Activated CD4-positive, alpha-beta T cell treated with anti-CD3 and anti-CD28 coated beads, Interleukin-2, amount 50 U/mL, for 1 hour (primary cell): ENCODE measurements at places on chromosomes 6 and 20.

DNA sequence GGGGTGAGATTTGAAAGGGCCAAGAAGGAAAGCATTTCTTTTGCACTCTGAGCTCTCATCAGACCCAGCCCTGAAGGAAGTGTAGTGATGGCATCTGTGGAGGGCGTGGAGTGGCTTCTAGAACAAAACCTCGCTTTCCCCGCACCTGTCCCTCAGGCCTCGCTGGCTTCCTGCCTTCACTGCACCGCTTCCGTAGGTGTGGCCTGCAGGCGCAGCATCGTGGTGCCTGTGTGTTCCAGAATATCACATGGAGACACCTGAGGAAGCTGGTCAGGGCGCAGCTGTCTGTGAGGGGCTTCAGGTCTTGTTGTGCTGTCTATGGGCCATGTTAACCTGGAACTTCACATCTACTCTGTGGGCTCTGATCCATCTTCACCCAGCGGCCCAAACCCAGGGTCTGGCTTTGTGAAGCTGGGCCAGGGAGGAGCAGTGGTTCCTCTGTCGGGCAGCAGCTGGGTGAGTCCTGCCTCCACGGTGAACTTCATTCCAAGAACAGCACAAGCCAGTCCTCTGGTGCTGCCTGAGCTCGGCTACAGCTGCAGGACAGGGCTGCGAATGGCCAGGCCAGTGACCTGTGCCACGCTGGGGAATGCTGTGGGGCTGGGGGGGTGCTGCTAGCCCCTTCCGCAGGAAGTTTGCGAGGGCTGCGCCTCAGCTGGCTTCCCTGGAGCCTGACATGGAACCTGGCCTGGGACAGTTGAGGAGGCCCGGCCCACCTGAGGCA is 40.9 kb downstream of the DSTN start:
- peak; percentile 55 for DNase-seq

DNA sequence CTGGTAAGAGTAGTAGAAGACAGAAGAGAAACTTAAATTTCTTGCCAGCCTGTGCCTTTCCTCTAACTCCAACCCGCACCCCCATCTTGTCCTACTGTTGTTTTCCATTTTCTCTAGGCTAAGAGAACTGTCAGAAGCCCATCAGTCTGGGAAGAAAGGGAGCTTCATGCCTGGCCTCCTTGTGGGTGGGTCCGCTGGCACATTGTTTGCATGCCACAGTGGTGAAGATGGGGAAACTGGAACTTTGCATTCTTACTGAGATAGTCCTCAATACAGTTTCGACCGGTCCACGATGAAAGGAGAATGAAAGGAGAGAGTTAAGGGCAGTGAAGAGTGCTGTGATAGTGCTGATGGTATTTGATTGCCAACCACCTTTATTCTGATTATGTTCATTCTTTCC is 103.1 kb downstream of the TCP11 start:
- DNase-seq = no peak

DNA sequence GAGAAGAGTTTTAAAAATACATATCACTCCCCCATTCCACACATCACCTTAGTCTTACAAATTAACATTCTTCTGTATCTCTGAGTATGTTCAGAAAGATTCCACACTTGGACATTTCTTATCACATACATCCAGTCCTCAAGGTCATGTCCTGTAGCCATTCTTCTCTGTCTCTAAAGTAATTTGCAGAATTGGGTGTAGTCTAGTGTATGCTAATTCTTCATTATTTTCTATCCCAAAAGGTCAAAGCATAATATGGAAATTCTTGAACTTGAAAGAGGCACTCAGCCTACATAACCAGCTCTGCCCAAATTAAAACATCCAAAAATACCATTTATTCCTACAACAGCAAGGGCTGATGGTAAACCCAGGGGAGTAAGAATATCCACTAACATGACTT is 286.0 kb downstream of the HAO1 start:
- no peak for DNase-seq

DNA sequence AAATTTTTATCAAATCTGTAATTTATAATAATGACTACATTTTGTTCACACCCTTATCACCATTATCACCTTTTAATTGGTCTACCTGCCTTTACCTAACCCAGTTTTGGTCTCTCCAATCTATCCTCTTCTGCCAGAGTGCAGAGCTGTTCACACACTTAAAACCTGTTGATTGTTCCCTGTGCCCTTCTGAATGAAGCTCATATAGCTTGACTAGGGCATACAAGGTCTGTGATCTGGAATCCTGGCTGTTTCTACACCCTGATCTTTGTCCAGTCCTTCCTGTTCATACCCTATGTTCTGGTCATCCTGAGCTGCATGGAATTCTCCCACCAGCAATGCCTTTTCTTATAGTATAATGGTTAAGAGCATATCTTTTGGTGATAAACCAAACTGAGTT is 28.9 kb upstream of the SUMO4 start:
- no peak for DNase-seq

DNA sequence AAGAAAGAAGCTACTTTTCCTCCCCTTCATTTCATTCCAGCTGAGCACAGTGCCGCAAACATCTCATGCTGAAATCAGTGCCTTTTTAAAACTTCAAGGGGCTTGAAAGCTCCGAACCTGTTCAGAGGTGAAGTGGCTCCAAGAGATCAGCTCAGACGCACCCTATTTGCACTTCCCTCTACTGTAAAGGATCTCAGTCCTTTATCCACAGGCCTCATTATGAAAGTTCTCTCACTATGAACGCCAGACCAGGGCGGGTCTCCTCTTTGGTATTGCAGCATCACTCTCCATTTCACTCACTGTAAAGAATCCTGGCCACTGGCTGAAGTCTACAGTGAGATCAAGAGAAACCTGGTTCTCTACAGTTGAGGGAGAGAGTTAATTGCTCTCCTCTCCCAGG is 232.7 kb upstream of the POU3F2 start:
- no peak for DNase-seq
